ENCODE measurements at places on chromosomes 11 and 22.
A peak's percentile ranks its signal among the peaks of the same experiment; 100 is the strongest.

GRCh38 chr22:48096411-48096810, 1334.0 kb downstream of the TBC1D22A start:
- no peak for DNase-seq

- no peak for DNase-seq
These were observed 54.8 kb upstream of the SPON1 start for GRCh38 chr11:13907678-13908077.

DNA sequence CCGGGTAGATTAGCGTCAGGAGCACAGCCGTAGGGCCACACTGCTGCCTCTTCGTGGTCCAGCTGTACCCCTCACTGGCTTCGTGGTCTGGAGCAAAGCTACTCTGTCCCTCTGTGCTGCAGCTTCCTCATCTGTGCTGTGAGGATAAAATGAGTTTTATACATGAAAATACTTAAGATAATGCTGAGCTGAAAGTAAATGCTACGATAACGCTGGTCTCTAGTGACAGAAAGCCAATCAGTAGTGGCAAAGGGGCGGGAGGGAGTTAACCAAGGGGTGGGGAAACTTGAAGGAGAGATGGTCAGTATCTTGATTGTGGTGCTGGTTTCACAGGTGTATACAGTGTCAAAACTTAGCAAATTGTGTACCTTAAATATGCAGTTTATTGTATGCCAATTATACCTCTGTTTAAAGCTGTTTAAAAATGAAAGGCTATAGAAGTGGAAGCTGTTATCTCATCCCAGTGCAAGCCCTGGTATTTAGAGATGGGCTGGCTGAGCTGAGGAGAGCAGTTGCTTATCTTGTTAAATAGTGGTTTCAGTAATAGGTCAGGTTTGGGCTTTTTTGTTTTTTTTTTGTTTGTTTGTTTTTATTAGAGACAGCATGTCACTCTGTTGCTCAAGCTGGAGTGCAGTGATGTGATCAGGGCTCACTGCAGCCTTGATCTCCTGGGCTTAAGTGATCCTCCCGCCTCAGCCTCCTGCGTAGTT, 36.7 kb downstream of the ACO2 start:
- DNase-seq: no peak

GRCh38 chr11:95702526-95702925, 87.1 kb downstream of the FAM76B start:
- DNase-seq: no peak

- DNase-seq: no peak
These were observed 12.8 kb upstream of the CAVIN3 start for GRCh38 chr11:6333095-6333494.

- DNase-seq: no peak
These were observed 48.4 kb upstream of the MICAL2 start for GRCh38 chr11:12061851-12062560.

GRCh38 chr11:113908098-113908497, 3.5 kb downstream of the HTR3B start:
- DNase-seq: no peak

GRCh38 chr11:78332174-78332866, 85.3 kb downstream of the GAB2 start:
- DNase-seq: no peak

- no peak for DNase-seq
These were observed 1294.8 kb downstream of the TBC1D22A start for GRCh38 chr22:48057116-48057835.

DNA sequence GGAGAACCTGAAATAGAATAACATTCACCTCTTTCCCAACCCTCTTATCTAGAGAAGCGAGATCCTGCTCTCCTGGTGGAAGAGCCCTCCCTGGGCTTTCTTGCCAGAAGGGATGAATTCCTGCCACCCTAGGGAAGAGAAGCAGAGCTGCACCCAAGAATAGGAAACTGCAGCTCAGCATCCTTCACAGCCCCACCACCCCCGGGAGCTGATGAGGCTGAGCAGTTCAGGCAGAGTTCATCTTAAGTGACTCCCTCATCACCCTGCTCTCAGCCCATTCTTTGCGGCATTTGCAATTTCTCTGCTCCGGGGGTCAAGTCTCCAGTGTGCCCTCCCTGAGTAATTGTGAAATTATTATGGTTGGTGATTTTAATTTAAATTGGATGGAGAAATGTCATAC, 514.9 kb downstream of the BUD13 start:
- no peak for DNase-seq

DNA sequence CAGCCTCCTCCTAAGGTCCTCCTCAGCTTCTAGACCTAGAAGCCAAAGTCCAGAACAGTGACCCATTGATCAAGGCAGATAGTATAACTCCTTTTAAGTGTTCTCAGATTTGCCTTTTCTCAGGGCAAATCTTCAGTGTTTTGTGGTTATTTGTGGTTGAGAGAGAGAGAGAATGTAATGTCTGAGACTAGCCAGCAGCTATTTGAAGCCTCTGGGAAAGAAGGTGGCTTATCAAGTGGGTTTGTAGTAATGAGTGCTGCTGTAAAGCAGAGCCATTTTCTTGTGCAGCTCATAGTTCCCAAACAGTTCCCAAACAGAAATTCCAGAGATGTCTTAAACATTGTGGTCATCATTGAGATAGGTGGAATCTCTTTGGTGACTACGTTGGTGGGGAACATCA, 89.5 kb downstream of the RNF169 start:
- no peak for DNase-seq

DNA sequence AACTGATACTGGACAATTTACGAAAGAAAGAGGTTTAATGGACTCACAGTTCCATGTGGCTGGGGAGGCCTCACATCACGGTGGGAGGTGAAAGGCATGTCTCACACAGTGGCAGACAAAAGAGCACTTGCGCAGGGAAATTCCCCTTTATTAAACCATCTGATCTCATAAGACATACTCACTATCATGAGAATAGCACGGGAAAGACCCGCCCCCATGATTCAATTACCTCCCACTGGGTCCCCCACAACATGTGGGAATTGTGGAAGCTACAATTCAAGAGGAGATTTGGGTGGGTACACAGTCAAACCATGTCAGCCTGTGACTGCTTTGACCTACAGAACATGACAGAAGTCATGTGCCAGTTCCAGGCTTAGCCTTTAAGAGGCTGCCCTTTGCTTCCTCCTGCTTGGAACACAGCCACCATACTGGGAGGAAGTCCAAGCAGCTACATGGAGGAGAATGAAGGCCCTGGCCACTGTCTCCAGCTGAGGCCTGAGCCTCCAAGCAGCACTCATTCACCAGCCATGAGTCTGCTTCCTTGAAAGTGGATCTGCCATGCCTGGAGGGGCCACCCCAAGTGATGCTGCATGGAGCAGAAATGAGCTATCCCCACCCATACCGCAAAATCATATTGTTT, 10.9 kb upstream of the GAL start:
- no peak for DNase-seq

DNA sequence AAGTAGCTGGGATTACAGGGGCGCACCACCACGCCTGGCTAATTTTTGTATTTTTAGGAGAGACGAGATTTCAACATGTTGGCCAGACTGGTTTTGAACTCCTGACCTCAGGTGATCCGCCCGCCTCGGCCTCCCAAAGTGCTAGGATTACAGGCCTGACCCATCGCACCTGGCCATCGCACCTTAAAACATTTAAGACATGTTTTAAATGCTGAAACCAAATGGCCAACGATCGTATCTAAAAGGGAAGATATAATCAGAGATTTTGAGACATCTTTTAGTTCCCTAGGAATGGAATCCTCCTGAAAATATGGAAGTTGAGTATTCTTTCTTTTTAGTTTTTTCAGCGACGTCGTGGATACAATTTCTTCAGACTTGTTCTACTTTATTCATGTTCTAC, 21.8 kb upstream of the APOBEC3A start:
- DNase-seq: no peak

DNA sequence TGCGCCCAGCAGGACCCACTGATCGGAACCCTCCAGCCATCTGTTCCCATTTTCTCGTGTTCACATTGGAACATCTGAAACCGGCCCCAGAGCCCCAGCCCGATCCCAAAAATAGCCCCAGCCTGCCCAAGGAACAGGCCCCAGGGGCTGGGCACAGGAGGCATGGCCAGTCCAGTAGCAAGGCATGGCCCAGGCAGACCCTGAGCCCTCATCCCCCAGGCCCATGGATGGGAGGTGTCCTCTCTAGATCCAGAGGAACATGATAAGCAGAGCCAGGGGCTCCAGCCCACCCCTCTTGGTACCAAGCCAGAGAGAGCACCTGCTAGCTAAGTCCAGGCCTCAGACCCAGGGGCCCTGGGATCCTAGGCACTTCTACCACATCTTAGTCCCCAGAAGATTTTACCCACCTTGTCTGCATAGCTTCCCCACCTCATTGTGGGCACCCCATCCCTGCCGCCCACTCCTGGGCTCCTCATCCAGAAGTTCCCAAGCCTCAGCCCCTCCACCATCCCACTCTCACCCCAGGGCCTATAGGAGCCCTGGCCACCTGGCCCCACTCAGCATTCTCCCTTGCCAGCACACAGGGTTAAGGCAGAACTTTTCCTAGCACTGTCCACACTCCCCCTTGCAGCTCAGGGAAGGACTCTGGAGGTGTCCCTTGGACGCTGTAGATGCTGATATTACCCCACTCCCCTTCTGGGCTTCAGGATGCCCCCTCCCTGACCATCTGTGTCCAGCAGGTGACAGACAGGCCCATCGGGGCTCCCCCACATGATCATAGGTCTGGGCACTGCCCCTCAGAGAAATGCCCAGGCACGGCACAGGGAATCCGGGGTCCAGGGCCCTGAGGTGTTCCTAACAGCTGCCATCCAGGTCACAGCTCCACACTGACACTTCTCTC, 9.5 kb downstream of the BCL9L start:
- no peak for DNase-seq

- no peak for DNase-seq
These were observed 5.0 kb downstream of the PARVB start for GRCh38 chr22:44029069-44029468.

DNA sequence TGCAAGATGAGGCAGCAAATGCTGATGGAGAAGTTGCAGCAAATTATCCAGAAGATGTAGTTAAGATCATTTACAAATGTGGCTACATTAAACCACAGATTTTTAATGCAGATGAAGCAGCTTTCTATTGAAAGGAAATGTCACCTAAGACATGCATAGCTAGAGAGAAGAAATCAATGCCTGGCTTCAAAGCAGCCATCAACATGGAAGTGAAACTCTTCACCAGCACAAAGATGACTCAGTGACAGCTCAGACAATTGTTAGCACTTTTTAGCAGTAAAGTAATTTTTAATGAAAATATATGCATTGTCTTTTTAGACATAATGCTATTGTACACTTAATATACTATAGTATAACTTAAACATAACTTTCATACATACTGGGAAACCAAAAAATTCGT, 71.4 kb downstream of the FANCF start:
- DNase-seq: no peak

DNA sequence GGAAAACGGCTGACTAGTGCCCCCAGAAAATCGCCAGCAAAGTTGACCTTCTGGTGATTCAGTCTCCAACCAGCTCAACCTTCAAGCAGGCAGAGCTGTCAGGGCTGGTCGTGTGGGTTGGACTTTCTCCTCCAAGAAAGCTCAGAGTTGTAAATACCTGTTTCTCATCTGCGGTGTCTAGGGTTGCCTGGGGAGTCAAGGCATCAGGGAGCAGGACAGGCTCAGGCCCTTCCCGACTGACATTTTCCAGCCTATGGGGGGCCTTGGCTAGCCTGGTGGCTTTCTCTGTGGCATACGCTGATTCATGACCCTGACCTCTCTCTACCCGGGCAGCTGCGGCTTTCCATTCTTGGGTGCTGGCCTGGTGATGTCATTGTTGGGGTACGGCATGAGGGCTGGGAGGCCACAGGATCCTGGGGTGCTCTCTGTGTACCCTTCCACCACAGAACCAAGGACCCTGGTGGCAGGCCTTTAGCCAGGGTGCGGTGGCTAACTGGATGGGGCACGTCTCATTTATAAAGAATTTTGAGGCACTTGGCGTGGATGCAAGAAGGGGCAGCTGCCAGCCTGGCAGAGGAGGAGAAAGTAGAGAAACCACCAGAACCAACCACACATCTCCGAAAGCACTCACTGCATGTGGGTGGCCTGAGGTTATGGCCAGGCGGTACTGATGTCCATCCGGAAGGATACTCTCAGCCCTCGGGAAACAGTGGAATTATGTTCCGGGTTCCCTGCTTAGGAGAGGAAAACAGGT, 64.9 kb downstream of the BCR start:
- DNase-seq: no peak

GRCh38 chr11:19605520-19606371, 106.9 kb upstream of the NAV2 start:
- DNase-seq: no peak

GRCh38 chr11:105696000-105696399, 86.1 kb downstream of the GRIA4 start:
- DNase-seq: no peak

GRCh38 chr22:22235558-22235957, 9.0 kb upstream of the VPREB1 start:
- peak; percentile 51 for DNase-seq

DNA sequence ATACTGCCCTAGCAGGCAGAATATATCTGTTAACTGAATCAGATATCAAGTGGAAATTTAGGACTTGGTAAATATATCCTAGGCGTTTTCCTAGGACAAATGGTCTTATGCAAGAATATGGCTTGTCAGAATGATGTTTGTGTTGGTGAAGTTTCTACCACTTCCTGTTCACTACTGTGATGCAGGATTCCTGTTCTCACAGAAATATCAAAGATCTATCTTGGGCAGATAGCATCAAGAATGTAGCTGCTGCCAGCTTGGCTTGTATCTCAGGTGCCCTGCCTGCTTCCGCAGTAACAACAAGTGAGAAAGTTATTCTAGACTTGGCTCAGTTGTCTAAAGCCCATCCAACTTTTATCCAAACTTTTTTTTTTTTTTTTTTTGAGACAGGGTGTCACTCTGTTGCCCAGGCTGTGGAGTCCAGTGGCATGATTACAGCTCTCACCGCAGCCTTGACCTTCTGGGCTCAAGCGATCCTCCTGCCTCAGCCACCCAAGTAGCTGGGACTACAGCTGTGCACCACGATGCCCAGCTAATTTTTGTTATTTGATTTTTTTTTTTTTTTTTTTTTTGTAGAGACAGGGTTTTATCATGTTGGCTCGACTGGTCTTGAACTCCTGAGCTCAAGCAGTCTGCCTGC, 61.3 kb downstream of the PPME1 start:
- DNase-seq: no peak

- no peak for DNase-seq
These were observed 269.9 kb upstream of the SORL1-AS1 start for GRCh38 chr11:121722431-121723245.

DNA sequence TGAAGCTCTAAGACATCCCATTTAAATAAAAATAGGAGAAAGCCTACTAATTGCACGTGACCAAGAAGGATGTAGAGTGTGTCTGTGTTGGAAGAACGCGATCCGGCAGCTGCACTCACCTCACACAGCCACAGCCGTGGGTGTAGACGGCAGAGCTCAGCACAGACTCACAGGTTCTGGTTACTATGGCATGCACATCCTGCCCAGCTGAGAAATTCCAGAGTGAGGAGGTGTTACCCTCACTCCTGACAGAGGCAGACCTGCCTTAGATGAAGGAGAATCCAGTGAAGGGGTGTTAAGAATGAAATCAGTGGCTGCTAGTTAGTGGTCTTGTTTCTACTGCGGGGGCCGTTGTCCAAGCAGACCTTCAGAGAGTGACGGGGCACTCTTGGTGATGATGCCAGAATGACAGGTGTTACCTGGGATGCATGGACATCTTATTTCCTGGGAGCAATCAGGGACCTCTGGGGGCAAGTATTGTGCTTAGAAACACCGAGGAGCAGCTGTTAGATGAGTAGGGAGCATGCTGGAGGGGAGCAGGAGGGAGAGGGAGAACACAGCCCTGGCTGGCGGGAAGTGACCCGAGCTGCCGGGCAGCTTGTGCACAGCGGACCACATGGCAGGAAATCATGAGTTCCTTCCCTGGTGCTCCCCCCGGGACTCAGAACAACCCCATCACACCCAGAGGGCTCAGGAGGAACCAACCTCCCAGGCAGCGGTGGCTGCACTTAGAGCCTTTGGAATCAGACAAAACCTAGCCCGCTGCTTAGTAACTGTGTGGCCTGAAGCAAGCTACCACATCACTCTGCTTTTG, 12.3 kb downstream of the KCNJ5 start:
- no peak for DNase-seq
